Erythroblast (primary cell): ENCODE measurements at places on chromosomes 2 and 18.

DNA sequence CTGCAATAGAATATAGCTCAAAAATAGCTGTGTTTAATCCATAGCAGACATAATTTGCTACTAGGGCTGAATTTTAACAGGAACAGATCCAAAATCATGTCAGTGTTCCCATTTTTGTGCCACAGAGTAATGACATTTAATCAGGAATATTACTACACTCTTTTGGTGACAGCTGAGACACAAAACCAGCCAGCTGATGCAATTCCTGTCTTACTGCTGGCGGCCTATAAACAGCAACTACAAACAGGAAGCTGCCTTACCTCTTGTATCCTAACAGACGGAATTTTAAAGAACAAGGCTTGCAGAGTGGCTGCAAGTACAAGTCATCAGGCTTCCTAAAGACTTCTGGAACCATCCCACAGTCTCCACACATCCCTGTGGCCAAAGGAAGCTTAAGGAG is 218.1 kb downstream of the ZNF521 start:
- no peak for DNase-seq

DNA sequence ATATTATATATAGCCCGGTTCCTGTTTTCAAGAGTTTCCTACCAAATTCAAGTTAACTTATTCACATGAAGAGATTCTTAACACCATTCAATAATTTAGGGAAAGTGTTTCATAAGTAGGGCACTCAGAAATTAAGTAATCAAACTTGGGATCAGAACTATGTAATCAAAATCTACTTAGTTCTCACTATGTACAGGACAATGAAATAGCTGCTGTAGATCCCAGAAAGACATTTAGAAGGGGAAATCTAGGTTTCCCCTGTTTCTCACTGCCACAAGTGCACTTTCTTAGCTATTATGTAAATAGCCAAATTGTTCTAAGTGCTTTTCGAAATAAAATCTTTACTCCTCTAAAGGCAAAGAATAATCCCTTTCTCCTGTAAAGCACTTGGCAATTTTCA is 493.6 kb upstream of the SETBP1 start:
- no peak for DNase-seq

- no peak for DNase-seq
Observed at GRCh38 chr18:23569299-23570063, 16.8 kb downstream of the NPC1 start.

- DNase-seq = no peak
Observed at GRCh38 chr2:239678186-239678490, 277.3 kb upstream of the HDAC4 start.

DNA sequence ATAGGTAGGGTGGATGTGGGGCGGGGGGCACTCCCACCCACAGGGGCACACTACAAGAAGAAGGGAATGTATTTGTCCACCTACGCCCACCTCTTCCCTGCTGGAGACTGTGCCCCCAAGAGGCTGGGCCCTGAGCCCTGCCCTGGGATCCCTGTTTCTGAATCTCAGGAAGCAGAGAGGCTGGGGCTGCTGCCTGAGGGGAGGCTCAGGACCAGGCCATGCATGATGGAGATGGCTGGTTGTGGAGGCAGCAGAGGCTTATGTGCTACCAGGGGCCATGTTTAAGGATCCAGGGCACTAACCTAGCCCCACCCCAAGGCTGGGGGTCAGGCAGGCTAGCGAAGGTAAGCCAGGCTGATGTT is 81.1 kb upstream of the OTOF start:
- no peak for DNase-seq

DNA sequence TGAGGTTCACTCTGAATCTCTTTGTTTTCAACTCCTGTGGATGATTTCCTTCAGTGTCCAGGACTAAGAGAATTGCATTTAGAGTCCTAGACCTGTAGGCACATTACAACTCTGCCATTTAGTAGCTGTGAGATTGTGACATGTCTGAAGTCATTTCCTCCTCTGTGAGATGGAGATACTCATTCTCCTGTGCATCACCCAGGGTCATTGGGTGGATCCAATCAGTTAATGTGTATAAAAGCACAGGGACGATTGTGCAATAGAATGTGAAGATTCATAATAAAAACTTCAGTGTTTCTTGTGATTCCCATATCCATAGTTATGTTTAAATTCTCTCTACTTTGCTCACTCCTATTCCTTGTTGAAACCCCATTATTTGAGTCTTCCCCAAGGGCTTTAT is 113.6 kb downstream of the DIS3L2 start:
- DNase-seq = peak; percentile 6

DNA sequence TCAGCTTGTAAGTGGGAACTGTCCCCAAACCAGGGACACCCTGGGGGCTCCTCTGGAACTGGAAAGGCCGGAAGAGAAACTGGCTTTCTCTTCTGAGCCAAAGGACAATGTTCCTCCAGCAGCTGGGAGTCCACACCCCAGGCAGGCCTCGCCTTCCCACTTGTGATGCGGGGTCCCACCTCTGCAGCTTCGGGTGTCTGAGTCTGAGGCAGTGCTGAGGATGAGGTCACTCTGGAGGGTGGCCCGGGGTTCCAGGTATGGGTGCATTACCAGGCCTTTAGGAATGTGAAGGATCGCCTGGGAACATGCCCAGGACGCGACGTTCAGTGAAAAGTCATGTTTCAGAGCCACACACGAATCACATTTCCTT is 18.2 kb upstream of the BOK start:
- no peak for DNase-seq

DNA sequence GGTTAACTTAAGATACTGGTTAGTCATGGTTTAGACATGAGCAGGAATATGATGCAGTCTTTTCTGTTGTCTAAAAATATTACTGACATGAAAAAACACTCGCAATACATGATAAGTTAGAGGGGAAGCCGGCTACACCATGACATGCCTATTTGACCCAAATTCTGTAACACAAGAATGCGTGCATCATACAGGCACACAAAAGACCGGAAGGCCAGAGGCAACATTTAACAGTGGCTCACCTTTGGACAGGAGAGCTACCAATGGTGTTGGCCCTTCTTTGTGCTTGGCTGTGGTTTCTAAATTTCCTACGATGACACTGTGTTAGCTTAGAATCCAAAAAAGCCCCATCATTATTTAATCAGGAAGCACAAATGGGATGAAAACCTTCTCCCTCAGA is 4.1 kb downstream of the PARD6G start:
- DNase-seq = no peak

- DNase-seq = no peak
Observed at GRCh38 chr2:85997017-85997970, 108.4 kb downstream of the POLR1A start.

DNA sequence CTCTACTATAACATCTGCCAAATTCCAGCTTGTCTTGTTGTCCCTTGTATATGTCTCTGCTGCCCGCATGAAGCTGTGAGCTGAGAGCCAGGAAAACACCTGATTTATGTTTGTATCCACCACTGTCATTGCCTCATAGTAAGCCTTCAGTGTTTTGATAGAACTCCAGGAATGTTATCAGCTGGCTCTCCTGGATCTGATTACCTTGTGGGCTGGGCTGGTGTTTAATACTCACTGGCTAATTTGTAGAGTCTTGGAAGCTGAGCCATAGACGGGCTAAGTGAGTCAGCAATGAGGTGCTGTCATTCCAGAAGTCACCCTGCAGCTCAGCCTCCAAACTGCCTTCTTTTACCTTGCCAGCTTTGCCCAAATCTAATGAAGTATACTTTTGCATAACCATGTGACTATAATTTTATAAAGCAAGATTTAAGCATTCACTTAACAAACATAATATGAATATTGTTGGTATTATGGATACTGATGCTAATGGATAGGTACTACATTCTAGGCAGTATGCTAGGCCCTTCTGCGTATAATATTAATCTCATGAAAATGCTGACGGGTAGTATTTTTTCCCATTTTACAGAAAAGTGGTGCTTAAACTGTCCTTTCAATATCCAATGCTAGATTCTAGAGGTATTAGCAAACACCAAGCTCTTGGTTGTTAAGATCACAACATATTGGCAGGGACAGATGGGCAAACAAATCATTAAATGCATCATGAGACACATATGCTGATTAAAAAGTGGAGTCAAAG is 62.7 kb upstream of the GATA6 start:
- no peak for DNase-seq

DNA sequence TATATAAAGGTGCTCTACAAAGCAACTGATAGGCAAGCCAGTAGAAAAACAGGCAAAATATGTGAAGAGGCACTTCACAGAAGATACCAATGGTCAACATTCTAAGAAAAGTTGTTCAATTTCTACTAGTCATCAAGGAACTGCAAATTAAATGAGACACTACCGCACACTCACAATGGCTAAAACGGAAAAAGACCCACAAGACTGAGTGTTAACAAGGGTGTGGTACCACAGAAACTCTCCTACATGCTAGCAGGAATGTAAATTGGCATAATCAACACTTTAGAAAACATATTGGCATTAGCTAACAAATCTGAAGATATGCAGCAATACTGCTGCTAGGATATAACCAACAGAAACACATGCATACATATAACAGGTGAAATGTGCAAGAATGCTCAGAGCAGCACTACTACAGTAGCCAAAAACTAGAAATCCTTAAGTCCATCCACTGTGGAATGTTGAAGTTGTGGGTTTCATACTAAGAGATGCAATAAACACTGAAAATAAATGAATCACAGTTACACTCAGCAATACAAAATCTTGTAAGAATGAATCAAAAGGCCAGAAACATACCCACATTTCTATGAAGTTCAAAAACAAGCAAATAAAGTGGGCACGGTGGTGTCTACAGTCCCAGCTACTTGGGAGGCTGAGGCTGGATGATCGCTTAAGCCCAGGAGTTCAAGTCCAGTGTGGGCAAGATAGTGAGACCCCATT is 9.2 kb downstream of the RNU4ATAC start:
- no peak for DNase-seq
